ENCODE measurements at places on chromosomes 11 and 22. TPM values are rescaled to one million over a fixed set of nuclear protein-coding genes. Genes with fewer than 3 reads are reported as not detected.

CARD16 gene
- 5.5 TPM for total RNA-seq

TCN1 gene
- 0.08 TPM for total RNA-seq

KRTAP5-1 gene
- not detected for total RNA-seq

PIWIL4 gene
- 0.47 TPM for total RNA-seq

PIH1D2 gene
- total RNA-seq, result 1.3 TPM

RAB36 gene
- 1.4 TPM for total RNA-seq

ANAPC15 gene
- 43.7 TPM for total RNA-seq

OR2D2 gene
- total RNA-seq, result not detected

MYOD1 gene
- total RNA-seq, result not detected

RAB38 gene
- total RNA-seq, result 151 TPM

OR8G5 gene
- total RNA-seq, result not detected

TENM4 gene
- total RNA-seq, result 9.4 TPM

OSM gene
- not detected for total RNA-seq

FIBIN gene
- 0.46 TPM for total RNA-seq

TMPRSS13 gene
- 0.70 TPM for total RNA-seq

SLC22A6 gene
- not detected for total RNA-seq

CAT gene
- total RNA-seq, result 52.0 TPM

FDXACB1 gene
- 3.0 TPM for total RNA-seq

CCDC88B gene
- total RNA-seq, result 3.9 TPM

BIK gene
- 9.9 TPM for total RNA-seq

Data from hair follicular keratinocyte (primary cell).